ENCODE measurements at places on chromosomes 12 and 14. TPM values are rescaled to one million over a fixed set of nuclear protein-coding genes. Genes with fewer than 3 reads are reported as not detected.

Gene ARPC3
- total RNA-seq, result 245 TPM

Gene CAPS2
- total RNA-seq, result 3.7 TPM

Gene SLC17A8
- not detected for total RNA-seq

GRCh38 chr12:120180975-120181374, 13.5 kb downstream of the GCN1 start:
- DNase-seq, result no peak

GRCh38 chr14:77139540-77140358, 1.8 kb downstream of the ZDHHC22 start:
- DNase-seq, result peak; percentile 16

DNA sequence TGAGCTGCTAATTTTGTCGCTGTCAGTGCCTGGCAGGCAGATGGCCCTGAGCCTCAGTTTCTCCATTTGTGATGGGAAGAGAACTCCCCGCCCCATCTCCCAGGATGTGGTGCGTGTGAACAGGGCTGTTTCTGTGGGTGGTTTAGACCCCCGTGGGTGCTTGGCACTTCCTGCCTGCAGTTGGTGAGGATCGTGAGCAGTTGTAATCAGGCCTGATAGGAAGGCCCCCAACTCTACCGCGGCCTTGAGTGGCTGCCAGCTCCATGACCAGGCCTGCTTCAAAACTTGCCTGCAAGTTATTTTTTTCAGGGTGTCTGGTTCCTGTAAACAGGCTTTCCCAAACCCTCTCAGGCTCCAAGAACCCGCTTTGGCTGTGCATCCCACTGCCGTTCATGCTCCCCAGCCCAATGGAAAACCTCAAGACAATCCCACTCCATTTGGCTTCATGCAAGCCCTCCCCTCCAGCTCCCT, 138.4 kb downstream of the ZFP36L1 start:
- no peak for DNase-seq

DNA sequence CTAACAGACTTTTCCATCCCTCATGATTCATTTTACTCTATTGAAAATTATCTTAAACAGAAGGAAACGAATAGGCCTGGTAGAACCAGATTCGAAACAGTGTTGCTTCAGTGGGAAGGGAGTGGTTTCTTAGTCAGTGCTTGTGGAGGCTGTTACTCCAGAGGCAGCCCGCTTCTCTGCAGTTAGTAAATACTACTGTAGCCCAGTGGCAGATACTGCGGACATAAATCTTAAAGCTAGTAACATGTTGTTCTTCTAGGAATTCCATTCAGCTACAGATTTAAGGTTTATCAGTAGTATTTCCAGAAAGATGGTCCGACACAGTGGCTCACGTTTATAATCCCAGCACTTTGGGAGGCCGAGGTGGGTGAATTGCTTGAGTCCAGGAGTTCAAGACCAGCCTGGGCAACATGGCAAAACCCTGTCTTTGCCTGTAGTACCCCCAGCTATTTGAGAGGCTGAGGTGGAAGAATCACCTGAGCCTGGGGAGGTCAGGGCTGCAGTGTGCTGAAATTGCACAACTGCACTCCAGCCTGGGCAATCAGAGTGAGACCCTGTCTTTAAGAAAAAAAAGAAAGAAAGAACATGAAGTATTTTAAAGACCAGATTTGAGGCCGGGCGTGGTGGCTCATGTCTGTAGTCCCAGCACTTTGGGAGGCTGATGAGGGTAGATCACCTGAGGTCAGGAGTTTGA, 45.9 kb downstream of the DIP2B start:
- peak; percentile 33 for DNase-seq

- peak; percentile 24 for DNase-seq
Observed at GRCh38 chr12:41663598-41664265, 475.6 kb downstream of the PDZRN4 start.

- peak; percentile 67 for DNase-seq
Observed at GRCh38 chr14:35400648-35401421, 3.7 kb downstream of the NFKBIA start.

DNA sequence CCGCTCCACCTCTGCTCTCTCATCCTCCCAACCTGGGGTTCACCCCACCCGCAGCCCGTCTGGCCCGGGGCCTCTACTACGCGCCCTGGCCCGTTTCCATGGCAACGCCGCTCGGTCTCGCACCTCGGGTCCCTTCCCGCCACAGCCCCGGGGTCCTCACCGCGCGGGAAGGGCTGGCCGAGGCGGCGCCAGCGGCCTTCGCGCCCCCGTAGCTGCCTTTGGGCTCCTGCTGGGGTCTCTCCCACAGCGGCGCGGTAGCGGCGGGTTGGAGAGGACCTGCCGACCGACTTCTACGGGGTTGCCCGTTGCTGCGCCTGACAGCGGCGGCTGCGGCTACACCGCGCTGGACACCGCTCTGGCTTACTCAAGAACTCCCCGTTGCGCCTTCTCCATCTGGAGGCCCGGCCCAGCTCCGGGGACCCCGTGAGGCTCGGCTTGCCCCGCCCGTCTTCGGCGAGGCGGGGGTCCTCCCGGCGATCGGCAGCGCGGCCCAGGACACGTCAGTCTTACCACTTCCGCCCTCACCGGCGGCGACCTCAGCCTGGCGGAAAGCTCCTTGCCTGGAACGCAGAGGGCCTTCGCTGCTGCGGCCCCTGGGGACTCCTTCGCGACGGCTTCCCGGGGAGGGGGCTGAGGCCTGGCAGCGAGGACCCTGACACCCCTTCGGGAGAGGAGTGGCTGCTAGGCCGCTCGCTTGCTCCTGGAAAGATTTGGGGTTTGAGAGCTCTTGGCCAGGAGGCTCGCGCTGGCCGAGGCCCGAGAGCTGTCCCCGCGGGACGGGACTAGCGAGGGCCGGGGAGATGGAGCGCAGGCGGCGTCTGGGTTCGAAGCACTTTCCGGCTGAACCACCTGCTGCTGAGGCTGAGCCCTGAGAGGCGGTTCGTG, at the start of gene TM9SF1:
Gene TM9SF1, minus strand, starts transcription at position 256 of the 885 bp plus-strand sequence. CDS start 422 bp downstream, outside the sequence.
- peak; percentile 84 for DNase-seq

DNA sequence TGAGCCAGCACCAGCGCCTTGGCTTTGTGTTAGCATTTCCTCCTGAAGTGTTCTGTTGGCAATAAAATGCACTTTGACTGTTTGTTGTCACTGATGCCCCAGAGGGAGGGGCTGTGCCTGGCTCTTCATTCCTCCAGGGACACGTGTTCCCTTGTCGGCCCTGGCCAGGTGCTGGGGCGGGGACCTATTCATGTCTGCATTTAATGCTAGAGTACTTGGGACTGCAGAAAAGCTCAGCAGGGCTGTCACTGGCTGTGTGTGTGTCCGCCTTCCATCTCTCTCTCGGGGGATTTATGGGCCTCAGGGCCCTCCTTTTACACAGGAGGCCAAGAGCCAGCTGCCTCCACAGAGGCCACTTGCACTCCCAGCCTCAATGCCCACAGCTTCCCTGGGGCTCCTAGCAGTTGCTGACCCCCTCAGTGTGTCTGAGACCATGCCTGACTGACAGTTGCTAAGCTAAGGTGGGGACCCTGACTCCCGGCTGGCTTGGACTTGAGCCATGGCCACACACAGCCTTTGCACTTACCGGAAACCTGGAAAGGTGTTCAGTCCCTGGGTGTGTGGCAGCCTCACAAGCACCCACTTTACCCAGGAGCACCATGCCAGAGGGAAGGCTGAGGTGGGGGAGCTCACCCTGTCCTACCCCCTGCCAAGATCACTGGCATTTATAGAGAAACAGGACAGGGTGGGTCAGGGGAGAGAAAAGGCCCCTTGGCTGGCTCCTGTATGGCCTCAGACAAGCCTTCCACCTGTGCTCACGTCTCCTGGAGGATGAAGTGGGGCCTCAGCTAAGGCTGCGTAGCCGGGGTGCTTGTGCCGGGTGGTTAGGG, 27.8 kb downstream of the HIP1R start:
- no peak for DNase-seq

DNA sequence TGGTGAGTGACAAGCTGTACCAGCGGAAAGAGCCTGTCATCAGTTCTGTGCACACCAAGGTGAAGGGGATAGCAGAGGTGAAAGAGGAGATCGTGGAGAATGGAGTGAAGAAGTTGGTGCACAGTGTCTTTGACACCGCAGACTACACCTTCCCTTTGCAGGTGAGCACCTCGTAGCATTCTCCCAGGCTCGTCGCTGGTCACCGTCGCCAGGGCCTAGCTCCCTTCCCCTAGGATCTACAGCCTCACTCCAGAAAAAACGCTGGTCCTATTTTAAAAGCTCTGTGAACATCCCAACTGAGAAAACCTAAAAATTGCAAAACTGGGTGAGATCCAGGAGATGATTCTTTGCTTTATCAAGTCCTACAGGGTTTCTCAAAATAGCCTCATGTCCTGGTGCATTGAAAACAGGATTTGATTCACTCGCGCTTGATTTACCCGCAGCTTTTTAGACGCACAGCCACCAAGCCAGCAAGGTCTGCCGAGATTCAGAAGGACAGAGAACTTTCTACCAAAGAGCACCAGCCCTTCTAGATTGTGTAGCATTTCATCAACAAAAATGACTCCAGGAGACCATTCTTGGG, 22.2 kb downstream of the P2RX7 start:
- no peak for DNase-seq

DNA sequence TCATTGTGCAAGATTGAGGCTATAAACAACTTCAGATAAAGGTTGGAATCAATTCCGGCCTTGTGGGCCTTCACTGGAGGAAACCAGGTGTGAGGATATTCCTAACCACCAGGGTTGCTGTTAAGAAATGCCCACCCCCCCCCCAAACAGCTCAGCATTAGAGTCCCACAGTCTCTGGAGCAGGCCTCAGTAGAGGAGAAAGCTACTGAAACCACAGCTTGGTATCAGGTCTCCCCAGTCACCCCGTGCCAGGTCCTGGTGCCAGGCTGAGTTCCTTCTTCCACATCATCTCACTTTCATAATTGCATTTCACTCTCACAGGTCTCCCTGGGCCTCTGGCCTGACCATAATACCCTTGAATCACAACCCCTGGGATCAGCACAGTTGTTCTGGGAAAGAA, 12.5 kb downstream of the GALNT6 start:
- no peak for DNase-seq

DNA sequence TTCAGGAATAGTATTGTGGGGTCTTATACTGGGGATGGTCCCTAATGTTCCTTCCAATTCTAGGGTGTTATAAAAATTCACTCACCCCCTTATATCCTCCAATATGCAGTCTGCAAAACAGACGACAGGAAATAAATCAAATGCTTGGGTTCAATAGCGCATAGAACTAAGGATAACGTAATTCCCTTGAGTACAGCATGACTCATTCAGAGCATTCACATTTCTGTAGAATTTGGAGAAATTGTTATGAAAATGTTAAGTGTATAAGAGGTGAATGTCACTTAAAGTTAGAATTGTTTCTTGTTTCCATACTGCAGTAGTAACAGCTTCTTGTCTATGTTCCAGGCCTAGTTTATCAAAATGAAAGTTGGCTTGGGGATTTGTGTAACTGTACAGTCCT, 271.4 kb downstream of the RPS29 start:
- no peak for DNase-seq

DNA sequence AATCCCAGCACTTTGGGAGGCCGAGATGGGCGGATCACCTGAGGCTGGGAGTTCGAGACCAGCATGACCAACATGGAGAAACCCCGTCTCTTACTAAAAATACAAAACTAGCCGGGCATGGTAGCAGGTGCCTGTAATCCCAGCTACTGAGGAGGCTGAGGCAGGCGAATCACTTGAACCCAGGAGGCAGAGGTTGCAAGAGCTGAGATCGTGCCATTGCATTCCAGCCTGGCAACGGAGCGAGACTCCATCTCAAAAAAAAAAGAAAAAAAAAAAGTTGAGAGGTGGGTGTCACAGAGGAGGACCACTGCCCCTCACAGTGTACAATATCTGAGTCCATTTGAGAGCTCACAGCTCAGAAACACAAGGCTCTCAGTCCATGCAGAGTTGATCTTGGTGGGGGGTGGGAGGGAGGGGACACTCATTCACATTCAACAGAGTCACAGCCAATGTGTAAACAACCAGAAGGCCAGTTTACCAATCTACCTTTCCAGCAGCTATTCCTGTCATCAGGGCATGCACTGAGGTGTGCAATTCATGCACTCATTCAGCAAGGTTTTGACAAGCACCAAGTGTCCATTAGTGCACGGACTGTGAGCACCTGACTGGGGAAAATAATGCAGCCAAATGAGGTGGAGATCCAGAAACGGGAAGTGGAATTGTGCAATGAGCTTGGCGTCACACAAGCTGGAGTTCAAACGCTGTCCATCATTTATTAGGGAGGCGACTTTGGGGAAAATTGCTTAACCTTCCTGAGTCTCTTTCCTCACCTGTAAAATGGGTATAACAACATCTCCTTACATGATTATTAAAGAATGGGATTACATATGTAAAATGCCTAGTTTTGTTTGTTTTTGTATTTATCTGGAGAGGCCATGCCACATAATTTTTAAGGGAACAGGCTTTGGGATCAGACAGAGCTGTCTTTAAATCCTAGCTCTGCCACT, 4.4 kb upstream of the EIF5 start:
- peak; percentile 86 for DNase-seq

GRCh38 chr12:123474485-123475245, 16.7 kb downstream of the SNRNP35 start:
- DNase-seq, result no peak

DNA sequence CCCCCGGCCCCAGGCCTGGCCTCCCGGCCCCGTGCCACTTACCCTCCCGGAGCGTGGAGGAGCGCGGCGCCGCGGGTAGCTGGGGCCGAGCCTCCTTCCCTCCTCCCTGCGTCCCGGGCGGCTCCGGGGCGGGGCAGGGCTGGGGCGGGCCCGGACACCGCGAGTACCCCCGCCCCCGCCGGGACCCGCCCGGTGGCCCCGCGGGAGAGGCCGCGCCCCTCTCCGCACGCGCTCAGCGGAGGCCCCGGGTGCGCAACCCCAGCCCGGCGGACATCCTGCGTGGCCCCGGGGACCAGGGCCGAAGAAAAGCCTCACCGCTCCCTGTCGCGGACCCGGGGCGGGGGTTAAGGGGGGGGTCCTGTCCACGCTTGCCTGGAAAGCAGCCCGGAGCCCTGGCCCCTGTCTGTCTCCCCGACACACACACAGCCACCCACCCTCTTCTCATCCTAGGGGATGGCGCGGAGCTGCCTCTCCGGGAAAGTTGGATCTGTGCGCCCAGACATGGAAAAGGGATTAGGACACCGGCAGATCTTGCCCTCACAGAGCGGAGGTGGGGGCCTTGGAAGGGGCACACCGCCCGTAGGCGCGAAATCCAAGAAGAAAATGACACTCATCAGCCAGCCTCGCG, at the start of gene SYNE3:
Gene SYNE3, minus strand, starts transcription at position 97 of the 628 bp plus-strand sequence. CDS start 40,829 bp downstream, outside the sequence.
- DNase-seq, result peak; percentile 44

DNA sequence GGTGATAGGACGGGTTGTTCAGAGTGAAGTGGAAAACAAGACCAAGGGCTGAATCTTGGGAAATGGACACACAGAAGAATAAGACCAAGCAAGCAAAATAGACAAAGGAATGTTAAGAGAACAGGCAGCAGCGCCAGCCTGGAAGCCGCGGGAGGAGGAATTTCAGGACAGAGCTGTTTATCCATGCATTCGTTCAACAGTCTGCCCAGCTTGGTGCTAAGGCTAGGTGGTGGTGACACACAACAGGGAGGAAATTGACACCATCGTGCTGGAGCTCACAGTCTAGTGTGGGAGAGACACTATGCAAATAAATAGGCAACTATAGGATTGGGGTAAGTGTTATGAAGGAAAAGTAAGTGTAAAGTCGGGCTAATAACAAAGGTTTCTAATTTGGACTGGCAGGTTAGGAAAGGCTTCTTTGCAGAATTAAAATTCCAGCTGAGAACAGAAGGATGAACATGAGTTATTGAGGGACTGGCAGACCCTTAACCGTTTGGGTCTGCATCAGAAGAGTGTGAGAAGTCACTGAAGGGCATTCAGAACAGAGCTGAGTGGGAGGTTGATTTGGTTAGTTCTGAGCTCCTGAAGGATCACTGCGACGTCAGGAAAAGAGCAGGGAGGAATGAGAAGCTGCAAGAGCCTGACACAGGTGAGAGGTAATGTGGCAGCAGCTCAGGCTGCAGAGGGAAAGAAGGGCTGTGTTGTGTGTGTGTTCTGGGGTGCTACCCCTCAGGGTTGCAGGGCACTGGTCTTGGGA, 242.6 kb upstream of the FKBP4 start:
- DNase-seq, result no peak
